AG08395 (cell line): ENCODE measurements at places on chromosomes 7 and 10.

GRCh38 chr7:119919986-119920385 lies 353.0 kb upstream of the KCND2 start:
- DNase-seq: no peak

DNA sequence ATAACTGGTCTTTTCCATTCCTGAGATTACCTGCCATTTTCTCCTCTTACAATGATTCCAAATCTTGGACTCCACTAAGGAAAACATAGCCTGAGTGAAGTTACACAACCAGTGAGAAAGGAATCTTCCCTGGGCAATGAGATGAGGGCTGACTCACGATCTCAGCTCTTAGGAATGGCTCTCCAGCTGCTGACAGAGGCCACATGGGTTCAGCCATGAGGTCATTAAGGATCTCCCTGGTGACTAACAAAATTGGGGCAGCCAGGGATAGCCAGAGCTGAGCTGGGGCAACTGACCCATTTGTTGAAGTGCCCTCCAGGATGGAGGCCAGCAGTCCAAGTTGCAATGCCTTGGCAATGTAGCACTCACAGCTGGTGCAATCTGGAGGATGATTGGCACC lies 78.7 kb upstream of the MKLN1 start:
- peak; percentile 96 for DNase-seq

GRCh38 chr10:27564880-27565279 lies 60.8 kb downstream of the RAB18 start:
- no peak for DNase-seq

GRCh38 chr10:5354068-5354467 lies 10.7 kb upstream of the UCN3 start:
- DNase-seq: no peak

GRCh38 chr7:46281071-46281470 lies 360.0 kb upstream of the IGFBP3 start:
- no peak for DNase-seq

GRCh38 chr10:43259213-43259991 lies 7.5 kb downstream of the RASGEF1A start:
- DNase-seq: no peak

GRCh38 chr7:48512892-48513291 lies 341.6 kb downstream of the ABCA13 start:
- no peak for DNase-seq

GRCh38 chr10:35685402-35685801 lies 43.3 kb upstream of the FZD8 start:
- DNase-seq: no peak

GRCh38 chr7:115491744-115492380 lies 538.7 kb downstream of the TFEC start:
- DNase-seq: no peak

DNA sequence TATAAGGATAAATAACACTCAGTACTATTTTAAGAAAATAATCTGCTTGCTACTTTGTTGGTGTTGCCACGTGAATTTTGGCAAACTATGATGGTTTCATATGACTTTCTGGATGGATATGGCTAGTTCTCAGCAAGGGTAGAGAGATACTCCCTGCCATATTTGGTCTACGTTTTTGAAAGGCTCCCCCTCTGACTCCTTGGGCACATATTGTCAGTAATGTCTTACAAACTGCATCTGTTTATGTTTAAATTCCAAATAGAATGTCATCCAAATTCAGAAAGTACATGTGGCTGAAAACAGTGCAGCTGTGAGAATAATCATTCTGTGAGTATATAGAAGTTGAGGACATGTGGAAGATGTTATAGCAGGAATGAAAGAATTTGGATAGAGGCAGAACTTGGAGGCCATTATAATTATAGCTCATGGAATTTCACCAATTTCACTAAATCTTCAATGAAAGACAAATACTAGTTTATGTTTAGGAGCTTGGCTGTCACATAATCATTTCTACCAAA lies 107.8 kb downstream of the SRI start:
- no peak for DNase-seq

DNA sequence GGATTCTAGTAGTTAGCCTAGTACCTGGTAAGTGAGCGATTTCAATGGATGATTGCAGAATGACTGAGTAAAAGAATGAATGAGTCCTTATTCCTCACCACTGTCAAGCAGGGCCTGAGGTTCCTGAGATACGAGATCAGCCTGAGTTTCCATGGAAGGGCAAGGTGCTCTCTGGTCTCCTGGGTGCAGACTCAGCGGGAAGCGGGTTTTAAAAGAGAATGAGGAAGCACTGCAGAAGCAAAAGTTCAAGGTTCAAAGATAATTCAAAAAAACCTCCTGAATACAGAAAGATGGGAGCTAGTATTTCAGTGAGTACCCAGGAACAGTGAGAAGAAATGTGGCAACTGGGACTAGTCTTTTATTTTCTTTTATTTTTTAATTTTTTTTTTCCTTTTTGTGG lies 4.3 kb downstream of the ZNF3 start:
- no peak for DNase-seq

DNA sequence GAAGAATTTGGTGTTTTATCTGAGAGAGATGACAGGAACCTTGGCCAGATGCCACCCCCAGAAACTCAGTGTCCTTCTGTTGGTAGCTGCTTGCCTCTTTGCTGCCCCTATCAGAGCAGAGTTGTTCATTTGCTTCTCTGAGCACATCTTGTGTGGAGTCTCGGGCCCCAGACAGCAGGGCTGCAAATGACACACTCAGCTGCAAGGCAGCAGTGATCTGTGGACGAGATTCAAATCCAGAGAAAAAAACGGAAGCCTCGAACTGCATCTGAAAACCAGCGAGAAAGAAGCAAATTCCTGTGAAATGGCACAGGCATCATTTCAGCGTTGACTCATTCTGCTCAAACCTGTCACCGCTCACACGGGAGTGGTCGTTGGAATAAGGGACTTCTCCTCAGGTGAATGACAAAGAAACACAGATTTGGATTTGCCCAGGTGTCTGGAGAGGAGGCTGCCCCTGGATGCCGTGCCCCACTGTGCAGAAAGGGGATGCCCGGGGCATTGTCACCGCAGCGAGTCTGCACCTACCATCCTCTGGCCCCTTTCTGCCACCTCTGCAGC lies 144.7 kb downstream of the PFKFB3 start:
- peak; percentile 71 for DNase-seq

- no peak for DNase-seq
These were observed 119.0 kb downstream of the PTPN20 start for GRCh38 chr10:47030191-47030703.

DNA sequence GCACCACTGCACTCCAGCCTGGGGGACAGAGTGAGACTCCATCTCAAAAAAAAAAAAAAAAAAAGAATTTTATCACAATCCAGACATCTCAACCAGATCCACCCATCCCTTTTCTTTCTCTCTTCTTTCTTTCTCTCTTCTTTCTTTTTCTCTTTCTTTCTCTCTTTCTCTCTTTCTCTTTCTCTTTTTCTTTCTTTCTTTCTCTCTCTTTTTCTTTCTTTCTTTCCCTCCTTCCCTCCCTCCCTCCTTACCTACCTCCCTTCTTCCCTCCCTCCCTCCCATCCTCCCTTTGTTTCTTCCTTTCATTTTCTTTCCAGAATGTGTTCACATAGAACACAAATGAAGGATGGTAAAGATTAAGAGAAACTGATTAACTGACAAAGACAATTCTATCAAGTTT lies 18.1 kb upstream of the HOXA13 start:
- no peak for DNase-seq

DNA sequence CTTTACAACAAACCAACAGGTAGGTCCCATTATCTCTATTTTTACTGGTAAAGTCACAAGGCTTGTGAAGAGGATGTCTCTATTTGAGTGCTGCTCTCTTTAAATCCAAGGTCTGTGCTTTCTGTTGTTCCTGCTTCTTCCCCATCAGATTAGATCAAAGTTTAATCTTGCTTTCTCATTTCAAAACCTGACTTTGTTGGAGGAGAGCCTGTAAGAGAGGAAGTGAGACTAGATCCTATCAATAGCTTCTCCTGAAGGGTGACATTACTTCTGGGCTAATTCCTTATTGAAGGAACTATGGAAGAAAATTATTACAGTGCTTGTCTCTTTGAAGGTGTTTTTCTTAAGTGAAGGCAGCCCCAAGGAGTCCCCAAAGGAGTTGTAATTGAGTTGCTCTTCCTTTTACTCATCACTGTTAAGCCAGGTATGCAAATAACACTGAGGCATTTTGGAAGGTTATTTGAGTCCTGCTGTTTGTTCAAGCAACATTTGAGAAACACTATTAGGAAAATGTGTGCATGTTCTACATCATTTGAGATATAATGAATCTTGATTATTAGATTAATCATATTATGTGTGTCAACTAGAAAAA lies 146.2 kb upstream of the MBL2 start:
- no peak for DNase-seq

GRCh38 chr7:6398943-6399342 lies 48.8 kb downstream of the DAGLB start:
- no peak for DNase-seq

- no peak for DNase-seq
These were observed 228.4 kb downstream of the DNAJB6 start for GRCh38 chr7:157565201-157565626.

- peak; percentile 11 for DNase-seq
These were observed 129.2 kb upstream of the SEC61G start for GRCh38 chr7:54888067-54888733.

DNA sequence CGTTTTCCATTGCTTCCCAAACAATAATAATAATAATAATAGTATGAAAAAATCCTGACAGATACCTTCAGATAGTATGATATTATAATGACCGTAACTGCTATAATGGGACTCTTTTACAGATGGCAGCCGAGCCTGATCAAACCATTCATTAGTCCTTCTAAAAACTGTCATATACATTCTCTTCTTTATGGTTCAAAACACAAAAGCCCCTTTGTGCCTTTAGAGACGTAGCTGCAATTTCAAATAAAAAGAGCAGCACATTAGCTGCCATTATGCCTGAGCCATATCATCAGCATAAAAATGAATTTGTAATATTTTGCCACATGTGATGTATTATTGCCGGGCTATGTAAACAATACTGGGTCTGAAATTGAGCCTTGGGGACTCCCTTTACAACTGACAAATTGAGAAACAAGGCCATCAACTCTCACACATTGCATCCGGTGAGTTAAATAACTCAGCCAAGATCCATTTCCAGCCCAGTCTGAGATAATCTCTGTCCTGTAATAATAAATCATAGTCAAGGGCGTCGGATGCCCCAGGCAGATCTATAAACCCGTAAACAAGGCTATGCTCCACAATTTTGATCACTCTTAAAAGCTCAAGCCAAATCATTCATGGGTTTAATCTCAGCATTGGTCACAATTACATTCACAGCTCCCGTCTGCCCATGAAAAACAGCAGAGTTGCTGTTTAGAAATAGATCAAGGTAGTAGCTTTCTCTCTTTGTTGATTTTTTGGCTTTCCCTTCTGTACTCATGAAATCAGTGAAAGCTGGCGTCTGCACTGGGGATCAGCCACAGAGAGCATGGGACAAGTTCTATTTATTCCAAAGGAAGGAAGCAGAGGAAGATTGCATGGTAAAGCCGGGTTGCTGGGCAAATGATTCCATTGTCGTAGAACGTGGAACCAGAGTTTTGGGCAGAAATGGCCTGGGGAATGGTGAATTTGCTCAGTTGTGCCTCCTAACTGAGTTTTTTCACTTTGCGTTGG lies 150.1 kb upstream of the BMPER start:
- DNase-seq: no peak

GRCh38 chr7:150357771-150358427 lies 10.7 kb upstream of the REPIN1 start:
- DNase-seq: no peak

DNA sequence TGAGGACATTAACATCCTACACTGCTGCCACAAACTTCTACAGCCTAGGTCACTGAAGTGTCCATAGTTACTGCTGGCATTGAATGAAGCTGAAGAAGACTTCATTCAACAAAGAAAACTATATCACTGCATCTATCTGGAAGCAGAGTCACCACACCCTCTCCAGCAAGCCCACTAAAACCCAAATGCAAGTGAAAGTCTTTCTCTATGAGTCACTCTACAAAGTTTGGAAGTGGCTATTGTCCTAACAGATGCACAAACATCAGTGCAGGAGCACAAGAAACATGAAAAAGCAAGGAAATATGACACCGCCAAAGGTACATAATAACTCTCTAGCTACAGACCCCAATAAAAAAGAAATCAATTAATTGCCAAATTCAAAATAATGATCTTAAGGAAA lies 43.5 kb upstream of the CAMK2B start:
- DNase-seq: peak; percentile 62

GRCh38 chr10:128463991-128464760 lies 338.0 kb upstream of the MKI67 start:
- no peak for DNase-seq

- DNase-seq: no peak
These were observed 73.3 kb downstream of the ARID5B start for GRCh38 chr10:61974601-61975390.

- DNase-seq: peak; percentile 79
These were observed 31.5 kb upstream of the NRP1 start for GRCh38 chr10:33365871-33366411.

GRCh38 chr10:52965938-52966401 lies 193.4 kb upstream of the MBL2 start:
- DNase-seq: no peak

DNA sequence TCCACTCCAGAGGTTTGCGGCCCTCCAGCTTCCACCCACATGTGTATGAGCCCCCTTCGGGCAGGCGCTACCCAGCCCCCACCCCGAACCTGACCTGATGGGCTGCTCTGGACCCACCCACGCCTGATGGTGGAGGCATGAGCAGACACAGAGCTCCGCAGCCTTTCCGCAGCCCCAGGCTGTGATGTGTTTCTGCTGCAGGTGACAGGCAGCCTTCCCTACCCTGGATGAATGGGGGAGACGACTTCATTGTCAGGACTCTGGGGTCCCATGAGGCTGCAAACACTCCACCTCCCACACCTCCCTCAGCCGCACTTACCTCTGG lies 61.2 kb downstream of the OAT start:
- no peak for DNase-seq

DNA sequence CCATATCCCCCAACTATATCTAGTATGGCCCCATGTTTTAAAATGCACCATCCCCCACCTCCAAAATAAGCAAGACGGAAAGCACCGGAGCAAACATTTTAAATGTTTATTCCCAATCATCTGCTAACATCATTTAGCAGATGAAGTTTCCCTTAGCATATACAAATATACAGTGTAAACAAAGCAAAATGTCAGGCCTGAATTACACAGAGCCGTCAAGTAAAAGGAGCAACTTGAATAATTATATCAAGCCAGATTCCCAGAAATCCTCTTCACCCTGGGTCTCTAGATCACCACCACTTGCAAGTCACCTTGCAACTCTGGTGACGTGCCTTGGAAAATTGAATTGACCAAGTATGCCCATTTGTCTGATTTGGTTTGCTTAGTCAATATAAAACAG lies 91.6 kb upstream of the COL1A2 start:
- DNase-seq: no peak
